ENCODE measurements at places on chromosomes 3 and 15.

GRCh38 chr15:56805466-56806147 lies 72.3 kb upstream of the ZNF280D start:
- peak; percentile 66 for DNase-seq

DNA sequence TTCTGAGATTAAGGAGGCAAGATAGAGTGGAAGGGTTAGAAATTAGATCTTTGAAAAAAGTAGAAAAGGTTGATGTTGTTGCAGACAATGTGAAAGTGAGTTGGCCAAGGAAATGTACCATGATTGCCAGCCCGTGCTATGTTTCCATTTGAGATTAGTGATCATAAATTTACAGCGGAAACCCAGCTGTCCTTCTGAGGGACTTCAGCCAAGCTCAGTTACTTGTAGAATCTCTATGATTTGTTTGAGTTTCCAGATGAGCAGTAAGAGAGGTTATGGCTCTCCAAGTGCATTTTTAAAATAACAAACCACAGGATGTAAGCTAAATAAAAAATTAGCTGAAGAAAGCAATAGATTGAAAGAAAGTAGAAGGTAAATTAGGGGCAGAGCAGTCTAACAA lies 54.2 kb upstream of the RBMS3 start:
- no peak for DNase-seq

DNA sequence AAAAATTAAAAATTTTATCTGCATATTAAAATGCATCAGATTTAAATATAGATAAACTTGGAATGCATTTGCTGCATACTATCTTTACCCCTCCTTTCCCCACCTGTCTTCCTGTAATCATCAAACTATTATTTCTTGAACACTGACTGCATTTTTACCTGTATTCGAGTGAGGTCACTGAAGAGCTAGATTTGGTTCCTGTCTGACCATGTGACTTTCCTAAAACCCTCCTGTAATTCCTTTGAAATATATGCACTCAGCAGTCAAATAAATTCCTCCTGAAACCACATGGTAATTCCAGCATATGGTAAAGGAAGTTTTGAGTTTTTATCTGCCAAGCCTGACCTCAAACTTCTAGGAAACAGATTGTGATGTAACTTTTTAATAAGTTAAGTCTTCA lies 445.6 kb upstream of the FRG2C start:
- no peak for DNase-seq

DNA sequence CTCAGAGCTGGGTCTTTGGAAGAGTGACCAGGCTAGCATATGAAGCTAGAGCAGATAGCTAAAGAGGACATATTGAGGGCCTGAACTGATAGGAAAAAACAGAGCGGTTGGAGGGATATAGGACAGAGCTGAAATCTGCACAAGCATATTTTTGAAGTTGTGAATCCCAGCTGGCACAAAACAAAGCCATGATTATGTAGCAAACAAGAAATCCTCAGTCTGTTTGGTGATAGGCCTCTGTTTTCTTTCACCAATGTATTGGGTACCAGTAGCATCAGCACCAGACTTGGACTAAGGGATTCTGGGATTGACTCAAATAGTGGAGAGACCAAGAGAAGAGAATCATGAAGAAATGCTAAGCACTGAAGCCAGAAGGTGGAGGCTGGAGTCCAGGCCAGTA lies 151.0 kb downstream of the FAM43A start:
- DNase-seq, result no peak

DNA sequence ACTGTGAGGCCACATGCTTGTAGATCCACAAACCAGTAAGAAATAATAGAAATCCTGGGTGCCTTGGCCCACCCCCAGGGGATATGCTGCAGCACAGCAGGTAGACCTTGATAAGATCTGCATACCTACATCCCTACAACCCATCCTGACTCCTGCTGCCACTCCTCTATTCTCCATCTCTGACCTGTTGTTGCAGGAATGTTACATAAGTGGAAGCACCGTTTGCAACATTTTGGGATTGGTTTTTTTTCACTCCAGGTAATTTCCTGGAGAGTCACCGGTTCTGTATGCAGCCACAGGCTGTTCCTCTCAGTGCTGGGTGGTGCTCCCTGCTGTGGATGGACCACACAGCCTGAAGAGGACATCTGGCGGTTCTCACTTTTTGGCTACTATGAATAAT lies 16.1 kb upstream of the CSPG5 start:
- no peak for DNase-seq

DNA sequence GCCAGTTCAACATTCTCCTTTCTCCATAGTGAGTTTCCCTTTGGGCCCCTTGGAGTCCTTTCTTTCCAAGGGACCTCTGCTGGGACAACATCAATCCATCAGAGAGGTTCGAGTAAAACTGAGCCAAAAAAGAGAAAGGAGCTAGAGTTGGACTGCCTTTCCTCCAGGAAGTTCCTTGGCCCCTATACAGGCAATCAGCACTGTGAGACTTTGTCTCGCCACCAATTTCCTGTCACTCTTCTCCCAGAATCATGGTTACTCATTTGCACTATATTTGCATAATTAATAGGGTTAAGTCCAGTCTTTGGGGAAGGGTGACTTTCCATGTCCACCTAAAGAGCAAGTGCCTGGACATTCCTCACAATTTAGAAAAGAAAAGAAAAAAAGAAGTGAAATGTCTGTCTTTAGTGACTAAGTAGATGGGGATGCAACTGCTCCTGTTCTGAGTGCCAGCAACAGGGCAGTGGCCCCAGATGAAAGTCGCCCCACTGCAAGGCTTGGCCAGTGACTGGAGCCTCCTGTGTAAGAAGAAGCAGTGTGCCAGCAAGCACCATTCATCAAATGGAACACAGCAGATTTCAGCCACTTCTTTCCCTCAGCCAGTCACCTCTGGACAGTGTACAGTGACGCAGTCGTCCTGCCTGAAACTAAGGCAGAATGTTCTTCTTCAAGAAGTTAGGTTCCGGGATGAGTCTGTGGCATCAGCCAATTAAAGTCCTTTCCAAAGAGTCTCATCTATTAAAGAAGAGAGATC lies 91.6 kb downstream of the FSIP1 start:
- DNase-seq, result no peak

GRCh38 chr15:64597477-64597822 lies 137.1 kb downstream of the ZNF609 start:
- no peak for DNase-seq

- no peak for DNase-seq
These were observed 88.2 kb downstream of the FAIM start for GRCh38 chr3:138696666-138697370.

DNA sequence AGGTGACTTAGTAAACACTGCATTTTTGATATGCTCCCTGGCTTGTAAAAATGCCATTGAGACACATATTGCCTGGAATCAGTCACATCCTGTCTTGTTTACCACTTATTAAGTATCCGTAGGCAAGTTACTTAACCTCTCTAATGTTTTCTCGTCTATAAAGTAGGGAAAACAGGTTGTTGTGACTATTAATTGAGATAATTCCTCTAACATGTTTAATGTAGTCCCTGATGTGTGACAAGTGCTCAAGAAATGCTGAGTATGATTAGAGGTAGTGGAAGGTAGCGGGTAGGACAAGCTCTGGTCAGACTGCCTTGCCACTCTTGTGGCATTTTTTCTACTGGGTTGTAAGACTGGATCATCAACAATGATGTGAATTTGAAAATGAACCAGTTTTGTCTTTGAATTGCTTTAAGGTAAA lies 54.1 kb downstream of the NFKBIZ start:
- no peak for DNase-seq

DNA sequence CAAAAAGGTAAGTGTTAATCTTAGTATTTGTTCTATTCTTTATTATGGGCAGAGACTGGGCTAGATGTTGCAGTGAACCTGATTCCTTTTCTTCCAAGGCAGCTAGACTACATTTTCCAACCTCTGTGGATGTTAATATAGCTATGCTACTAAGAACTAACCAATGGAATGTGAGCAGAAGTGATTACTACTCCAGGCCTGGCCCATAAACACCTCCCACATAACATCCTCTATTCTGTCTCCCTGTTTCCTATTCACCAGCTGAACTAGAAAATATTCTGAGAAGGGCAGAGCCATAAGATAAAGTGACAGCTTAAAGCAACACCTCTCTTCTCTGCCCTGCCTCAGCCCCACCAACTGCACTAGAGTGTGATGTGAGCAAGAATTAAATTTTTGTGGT lies 29.4 kb downstream of the CD200R1L start:
- DNase-seq, result no peak

DNA sequence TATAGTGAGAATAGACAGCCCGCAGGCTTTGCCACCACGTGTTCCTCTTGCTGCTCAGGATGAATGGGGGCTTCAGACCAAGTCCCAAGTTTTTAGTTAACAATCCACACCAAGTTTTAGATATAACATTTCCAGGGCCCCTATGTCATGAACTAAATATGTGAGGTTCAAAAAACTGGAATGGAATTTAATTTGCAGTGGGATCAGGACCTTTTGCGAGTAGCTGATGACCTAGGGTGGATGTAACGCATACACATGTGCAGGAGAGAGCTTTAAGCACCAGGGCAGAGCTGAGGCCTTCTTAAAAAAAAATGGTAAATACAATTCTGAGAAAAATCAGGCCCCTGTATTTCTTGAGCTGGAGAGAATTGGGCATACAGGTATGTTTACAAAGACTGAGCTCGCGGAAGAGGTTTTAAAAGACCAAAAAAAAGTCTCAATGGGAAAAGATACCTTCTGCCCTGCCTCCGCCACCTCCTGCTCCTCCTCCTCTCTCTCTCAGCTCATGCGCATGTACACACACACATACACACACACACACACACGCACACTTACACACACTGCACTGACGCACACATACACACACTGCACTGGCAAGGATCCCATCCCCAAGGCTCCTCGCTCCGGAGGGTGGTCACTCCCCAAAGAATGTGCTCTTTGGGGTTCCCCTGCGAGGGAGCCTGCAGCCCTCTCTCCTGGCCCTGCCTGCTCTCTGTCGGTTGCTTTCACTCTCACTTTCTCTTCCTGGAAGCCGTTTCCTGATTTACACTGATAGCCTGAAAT lies 48.2 kb upstream of the IGF1R start:
- no peak for DNase-seq

GRCh38 chr15:32715276-32715675 lies 2.5 kb upstream of the GREM1 start:
- no peak for DNase-seq

DNA sequence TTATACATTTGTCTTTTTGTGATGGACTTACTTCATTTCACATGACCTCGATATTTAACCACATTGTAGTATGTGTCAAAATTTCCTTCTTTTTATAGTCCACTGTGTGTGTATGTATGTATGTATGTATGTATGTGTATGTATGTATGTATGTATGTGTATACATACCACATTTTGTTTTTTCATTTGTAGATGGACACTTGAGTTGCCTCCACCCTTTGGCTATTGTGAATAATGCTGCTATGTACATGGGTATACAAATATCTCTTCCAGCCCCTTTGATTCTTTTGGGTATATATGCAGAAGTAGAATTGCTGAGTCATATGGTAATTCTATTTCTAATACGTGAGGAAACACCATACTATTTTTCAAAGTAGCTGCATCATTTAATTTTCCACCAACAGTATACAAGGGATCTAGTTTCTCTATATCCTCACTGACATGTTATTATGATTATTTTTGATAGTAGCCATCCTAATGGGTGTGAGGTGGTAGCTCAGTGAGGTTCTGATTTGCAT lies 228.2 kb downstream of the OPA1 start:
- no peak for DNase-seq

DNA sequence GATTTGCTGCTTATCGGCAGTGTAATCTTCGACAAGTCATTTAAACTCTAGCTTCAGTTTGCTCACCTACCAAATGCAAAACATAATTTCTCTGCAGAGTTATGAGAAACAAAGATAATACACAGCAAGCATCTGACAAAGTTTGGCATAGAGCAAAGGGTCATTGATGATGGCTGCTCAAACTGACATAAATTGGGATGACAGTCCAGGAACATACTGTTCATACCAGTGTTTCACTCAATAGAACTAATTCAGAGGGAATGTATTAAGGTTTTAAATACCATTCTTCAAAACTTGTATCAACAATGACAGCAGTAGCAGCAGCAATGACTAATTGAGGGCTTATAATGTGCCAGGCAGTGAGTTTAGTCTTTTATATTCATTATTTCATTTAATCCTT lies 137.6 kb downstream of the SPATA16 start:
- DNase-seq, result no peak

- DNase-seq, result no peak
These were observed 435 bp downstream of the RAB27A start for GRCh38 chr15:55289011-55289745.

- DNase-seq, result no peak
These were observed 190.7 kb upstream of the NDN start for GRCh38 chr15:23877502-23878412.

- no peak for DNase-seq
These were observed 197.1 kb downstream of the EPHB1 start for GRCh38 chr3:134992180-134992579.

GRCh38 chr3:56219894-56220805 lies 248.1 kb downstream of the ERC2 start:
- no peak for DNase-seq

- no peak for DNase-seq
These were observed 35.2 kb downstream of the FNDC3B start for GRCh38 chr3:172074586-172074985.

GRCh38 chr3:157566596-157566995 lies 63.4 kb upstream of the VEPH1 start:
- DNase-seq, result no peak

- no peak for DNase-seq
These were observed 44.1 kb downstream of the CPN2 start for GRCh38 chr3:194306771-194307640.

- DNase-seq, result no peak
These were observed 1487.0 kb upstream of the GBE1 start for GRCh38 chr3:83248454-83248853.

- no peak for DNase-seq
These were observed 169.5 kb upstream of the THBS1 start for GRCh38 chr15:39411102-39411989.

DNA sequence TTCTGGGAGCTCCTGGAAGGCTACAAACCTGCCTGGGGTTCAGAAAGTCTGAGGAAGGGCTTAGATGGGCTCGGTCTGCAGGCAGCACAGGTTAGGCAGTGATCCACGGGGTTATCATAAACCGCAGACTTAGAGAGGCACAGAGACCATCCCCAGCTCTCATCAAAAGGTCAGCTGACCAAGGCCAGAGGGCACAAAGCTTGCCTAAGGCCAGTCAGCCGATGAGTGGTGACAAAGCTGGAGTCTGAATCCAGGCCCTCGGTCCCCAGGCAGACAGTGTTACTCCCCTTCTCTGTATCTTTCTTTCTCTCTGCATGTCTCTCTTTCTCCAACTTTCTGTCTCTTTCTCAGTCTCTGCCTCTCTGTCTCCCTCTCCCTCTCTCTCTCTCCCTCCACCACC lies 56.5 kb downstream of the ADCY5 start:
- DNase-seq, result no peak

DNA sequence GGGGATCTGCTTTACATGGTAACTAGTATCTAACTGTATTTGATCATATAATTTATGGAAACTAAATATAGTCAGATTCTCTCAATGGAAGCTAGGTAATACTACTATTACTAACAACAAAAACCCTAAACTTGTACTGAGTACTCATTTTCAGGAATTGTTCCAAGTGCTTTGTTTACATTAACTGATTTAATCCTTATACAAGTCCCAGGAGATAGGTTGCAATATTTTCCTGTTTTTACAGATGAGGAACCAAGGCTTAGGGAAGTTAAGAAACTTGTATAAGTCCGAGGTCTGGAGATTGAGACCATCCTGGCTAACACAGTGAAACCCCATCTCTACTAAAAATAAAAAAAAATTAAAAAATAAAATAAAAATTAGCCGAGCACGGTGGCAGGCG lies 7.5 kb upstream of the MTHFS start:
- DNase-seq, result no peak

Measured in pulmonary artery endothelial cell (primary cell).